H9 (cell line): ENCODE measurements at places on chromosomes 5 and 9. TPM values are rescaled to one million over a fixed set of nuclear protein-coding genes. Genes with fewer than 3 reads are reported as not detected.

DNA sequence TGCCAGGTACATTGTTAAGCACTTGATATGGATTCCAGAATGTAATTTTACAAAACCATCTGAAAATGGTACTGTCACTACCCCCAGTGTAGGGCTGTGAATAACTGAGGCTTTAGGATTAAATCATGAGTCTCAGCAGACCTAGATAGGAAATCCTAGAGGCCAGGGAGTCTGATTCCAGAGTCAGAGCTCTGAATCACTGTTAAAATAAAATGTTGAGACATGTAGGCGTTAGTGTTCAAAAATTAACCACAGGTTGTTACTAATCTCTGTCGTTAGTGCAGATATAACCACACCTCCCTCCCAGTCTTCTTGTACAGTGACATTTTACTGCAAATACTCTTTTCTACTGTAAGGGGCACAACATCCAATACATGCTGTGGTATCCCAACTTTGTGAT, 1828.8 kb downstream of the MAT2B start:
- DNase-seq: no peak
- H3K27me3 ChIP-seq: no peaks in the 10 kb centered on the region
- H3K36me3 ChIP-seq: no peaks in the 10 kb centered on the region
- H3K4me1 ChIP-seq: no peaks in the 10 kb centered on the region
- no peak overlapping the region for H3K27ac ChIP-seq

GRCh38 chr5:138252944-138253343, 21.5 kb downstream of the GFRA3 start:
- no peak overlapping the region for H3K4me3 ChIP-seq
- no peaks in the 10 kb centered on the region for H3K36me3 ChIP-seq
- H3K27me3 ChIP-seq: no peaks in the 10 kb centered on the region
- H3K4me1 ChIP-seq: no peaks in the 10 kb centered on the region

DNA sequence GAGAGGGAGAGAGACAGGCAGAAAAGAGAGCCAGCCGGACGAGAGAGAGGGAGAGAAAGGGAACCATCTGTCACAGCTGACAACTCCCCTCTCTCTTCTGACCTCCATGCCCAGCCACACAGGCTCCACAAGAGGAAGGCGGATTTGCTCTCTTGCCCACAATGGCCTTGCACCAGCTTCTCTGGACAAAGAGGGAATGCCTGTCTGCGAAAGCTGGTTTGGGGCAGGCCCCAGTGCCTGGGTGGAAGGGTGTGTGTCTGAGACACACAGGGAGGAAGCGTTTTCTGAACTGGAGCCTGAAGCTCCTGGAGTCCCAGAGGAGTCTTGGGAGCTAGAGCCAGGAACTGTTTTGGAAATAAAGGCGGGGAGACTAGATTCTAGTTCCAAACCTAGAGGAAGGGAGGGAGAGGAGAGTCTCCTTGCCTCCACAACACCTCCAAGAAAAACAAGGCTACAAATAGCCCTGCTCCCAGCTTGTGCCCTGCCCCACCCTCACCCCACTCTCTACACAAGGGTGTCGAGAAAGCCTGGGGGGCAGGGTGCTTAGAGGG, 12.5 kb downstream of the C1QTNF2 start:
- H3K36me3 ChIP-seq: no peaks in the 10 kb centered on the region
- H3K27me3 ChIP-seq: no peaks in the 10 kb centered on the region
- H3K4me1 ChIP-seq: 0 out of 2 replicates have a peak, but pooled peaks cover 2% of the 10 kb centered on the region
- H3K4me3 ChIP-seq: no peak overlapping the region
- H3K27ac ChIP-seq: no peak overlapping the region

DNA sequence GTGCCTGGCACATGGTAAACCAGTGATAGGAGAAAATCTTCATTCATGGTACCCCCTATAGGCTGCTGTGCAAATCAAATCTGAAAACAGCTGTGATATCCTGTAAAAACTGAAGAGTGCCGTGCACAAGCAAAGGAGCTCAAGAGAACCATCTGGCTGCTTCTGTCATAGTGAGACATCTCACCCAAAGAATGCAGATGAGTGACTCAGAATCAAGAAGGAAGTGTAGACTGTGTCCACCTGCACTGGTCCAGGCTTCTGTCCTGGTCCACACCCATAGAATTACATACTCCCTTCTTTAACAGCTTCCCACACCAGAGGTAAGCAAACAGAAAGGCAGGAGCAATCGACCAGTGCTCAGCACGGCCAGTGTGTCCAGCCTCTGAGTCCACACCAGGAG, 195.9 kb downstream of the ASTN2 start:
- no peak for DNase-seq
- H3K27me3 ChIP-seq: no peaks in the 10 kb centered on the region
- H3K4me1 ChIP-seq: no peaks in the 10 kb centered on the region

DNA sequence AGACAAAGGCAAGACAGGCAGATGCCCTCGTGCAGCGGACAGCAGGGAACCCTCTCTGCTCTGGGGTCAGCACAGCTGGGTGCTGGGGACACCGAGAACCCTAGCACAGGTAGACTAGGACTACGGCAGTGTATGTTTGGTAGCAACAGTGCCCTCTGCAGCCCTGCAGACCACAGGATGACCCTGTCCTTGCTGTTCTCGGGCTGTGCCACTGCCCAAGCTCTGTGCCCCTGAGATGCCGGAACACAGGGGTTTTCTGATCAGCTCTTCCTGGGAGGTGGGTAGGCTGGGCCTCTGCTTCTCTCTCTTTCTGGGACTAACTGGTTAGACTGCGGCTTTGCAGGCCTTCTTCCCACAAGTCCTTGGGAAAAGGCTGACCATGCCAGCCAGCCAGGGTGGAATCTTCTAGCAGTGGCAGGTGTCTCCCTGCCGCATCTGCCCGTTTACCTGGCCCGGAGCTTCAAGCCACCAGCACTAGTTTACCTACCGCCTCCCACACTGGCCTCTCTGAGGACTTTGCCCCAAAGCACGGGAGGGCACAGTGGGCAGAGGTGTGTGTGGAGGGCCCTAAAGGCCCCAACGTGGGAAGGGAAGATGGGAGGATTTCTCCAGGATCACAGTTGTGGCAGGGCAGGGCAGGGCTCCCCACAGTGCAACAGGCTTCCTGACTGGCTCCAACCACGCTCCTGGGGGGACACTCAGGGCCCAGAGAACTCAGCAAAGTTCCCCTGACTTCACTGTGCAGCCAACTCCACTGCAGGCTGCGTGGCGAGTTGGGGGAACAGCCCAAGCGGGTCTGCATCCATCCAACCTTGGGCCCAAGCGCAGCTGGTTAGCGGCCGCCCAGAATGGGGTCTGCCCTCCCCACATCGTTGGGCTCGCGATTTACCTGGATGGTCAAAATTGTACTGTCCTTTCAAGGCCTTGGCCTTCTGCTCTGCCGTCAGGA, 1.2 kb downstream of the UCK1 start:
- no peak overlapping the region for H3K27ac ChIP-seq
- H3K36me3 ChIP-seq: peaks cover 42% of the 10 kb centered on the region
- no peaks in the 10 kb centered on the region for H3K27me3 ChIP-seq
- H3K4me3 ChIP-seq: peak overlapping the region; percentile 87

DNA sequence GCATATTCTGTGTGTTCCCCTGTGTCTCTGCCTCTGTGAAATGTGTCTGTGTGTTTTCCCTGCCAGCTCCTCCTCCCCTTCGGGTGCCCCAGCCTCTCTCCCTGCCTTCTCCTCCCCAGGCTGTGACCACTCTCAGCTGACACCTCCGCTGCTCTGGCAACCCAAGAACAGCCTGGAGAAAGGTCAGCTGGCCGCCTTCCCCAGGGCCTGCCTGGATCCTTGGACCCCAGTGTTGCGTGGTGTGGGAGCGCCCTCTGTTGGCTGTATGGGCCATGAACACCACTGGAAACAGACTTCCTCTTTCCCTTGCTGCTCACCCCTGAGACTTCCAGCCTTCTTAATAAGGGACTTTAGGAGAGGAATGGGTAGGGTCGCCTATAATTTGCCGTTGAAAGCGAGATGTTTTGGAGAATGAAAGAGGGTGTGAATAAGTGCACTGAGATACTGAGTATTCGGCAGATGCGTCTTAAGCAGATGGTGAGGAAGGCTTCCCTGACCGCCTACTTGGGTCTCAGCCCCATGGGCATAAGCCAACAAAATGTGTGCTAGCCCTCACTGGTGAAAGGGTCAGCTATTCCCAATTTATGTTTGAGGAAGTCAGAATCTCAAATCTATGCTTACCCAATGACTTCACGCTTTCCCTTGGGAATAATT, 114.9 kb upstream of the TRIM32 start:
- DNase-seq: peak; percentile 84
- H3K27ac ChIP-seq: no peak overlapping the region
- H3K36me3 ChIP-seq: no peaks in the 10 kb centered on the region
- H3K4me1 ChIP-seq: peaks cover 4% of the 10 kb centered on the region; the same call in 1 of the 2 replicates
- no peak overlapping the region for H3K4me3 ChIP-seq

DNA sequence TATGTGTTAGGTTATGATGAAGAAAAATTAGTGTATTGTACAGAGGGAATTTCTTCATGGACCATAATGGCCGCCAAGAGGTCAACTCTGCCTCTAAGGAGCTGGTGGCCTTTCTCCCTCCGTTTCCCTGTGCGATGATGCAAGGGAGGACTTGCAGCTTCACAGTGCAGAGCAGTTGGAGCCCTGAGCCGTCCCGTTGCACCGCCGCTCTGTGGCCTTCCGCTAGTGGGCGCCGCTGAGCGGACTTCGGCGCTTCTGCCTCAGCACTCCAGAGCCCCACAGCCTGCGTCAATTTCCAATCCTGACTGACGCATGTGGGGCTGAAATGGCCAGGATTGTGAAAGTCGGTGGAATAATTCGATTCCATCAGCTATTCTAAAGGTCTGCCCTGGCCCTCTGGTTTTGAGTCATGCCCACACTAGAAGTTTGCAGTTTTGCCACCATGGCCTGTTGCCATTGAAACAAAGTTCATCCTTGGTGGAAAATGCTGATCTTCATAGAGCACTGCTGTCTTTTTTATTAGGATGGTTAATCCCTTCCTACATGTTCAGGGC, 22.7 kb upstream of the LECT2 start:
- H3K4me3 ChIP-seq: no peak overlapping the region
- H3K27ac ChIP-seq: no peak overlapping the region
- no peaks in the 10 kb centered on the region for H3K27me3 ChIP-seq
- peaks cover 5% of the 10 kb centered on the region; the same call in 1 of the 2 replicates for H3K4me1 ChIP-seq
- peak; percentile 93 for DNase-seq

- H3K4me1 ChIP-seq: no peaks in the 10 kb centered on the region
- no peaks in the 10 kb centered on the region for H3K27me3 ChIP-seq
- H3K36me3 ChIP-seq: no peaks in the 10 kb centered on the region
- no peak within 1 kb of the TSS for H3K27ac ChIP-seq
These were observed at the start of gene IFNW1 for GRCh38 chr9:21141427-21141882. TSS of gene IFNW1 (minus strand) at chr9:21141832. CDS start at chr9:21141570, 262 bp downstream.

DNA sequence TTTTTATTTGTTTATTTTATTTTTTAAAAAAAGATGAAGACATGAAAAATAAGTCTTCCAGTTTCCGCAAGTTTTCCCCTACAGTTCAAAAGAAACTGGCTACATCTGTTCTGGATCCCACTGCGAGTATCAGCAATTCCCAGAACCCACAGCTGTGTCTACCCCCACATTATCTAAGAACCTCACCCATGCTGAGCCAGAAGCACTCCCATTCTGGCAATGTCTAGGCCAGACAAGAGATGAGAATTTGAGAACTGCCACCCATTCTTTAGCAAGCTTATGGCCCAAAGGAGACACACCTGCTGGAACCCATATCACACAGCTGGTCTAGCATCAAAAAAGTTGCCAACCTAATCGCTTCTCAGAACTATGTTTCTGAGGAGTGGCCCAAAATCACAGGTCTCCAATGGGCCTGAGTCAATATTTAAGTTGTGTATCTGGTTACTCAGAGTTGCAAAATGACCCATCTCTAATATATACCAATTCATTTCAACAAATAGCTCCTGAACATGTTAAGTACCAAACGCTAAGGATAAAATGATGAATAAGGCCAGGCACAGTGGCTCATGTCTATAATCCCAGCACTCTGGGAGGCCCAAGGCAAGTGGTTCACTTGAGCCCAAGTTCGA, 27.1 kb downstream of the MTMR12 start:
- H3K4me1 ChIP-seq: peaks cover 13% of the 10 kb centered on the region
- H3K27me3 ChIP-seq: no peaks in the 10 kb centered on the region
- peaks cover 18% of the 10 kb centered on the region for H3K36me3 ChIP-seq
- no peak for DNase-seq
- no peak overlapping the region for H3K27ac ChIP-seq

- H3K4me3 ChIP-seq: no peak overlapping the region
- H3K27ac ChIP-seq: no peak overlapping the region
- peak; percentile 82 for DNase-seq
- H3K36me3 ChIP-seq: no peaks in the 10 kb centered on the region
- no peaks in the 10 kb centered on the region for H3K27me3 ChIP-seq
These were observed 18.0 kb downstream of the DNLZ start for GRCh38 chr9:136345281-136346156.

DNA sequence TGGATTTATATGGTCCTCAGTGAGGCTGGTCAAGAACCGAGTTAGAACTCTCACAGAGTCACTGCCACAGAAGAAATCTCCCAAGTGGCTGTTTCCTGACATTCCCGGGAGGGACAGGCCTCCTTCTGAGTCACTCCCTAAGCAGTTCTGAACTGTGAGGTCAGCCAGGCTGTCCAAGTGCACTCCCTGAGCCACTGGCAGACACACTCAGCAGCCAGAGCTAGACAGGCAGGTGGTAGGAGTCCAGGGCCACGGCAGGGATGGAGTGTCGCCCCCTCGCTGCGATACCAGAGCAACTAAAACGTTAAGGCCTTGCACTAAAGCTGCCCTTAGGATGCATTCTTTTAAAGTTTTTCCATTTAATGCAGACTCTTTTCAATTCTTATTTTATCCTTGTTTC, 3.4 kb downstream of the IL4 start:
- peak; percentile 59 for DNase-seq
- no peak overlapping the region for H3K4me3 ChIP-seq
- no peaks in the 10 kb centered on the region for H3K4me1 ChIP-seq
- H3K27ac ChIP-seq: no peak overlapping the region
- H3K27me3 ChIP-seq: no peaks in the 10 kb centered on the region

GRCh38 chr9:113677057-113677456, 199.1 kb upstream of the ZNF618 start:
- no peak overlapping the region for H3K27ac ChIP-seq
- no peaks in the 10 kb centered on the region for H3K36me3 ChIP-seq
- H3K27me3 ChIP-seq: no peaks in the 10 kb centered on the region
- no peaks in the 10 kb centered on the region for H3K4me1 ChIP-seq

- peak overlapping the region; percentile 85 for H3K4me3 ChIP-seq
- peaks cover 20% of the 10 kb centered on the region for H3K36me3 ChIP-seq
- H3K4me1 ChIP-seq: no peaks in the 10 kb centered on the region; the same call in 1 of the 2 replicates
- DNase-seq: no peak
These were observed 1.6 kb downstream of the GRK6 start for GRCh38 chr5:177427919-177428573.

TEX48 gene
- total RNA-seq: not detected in 2 replicates

SPINK4 gene
- total RNA-seq: not detected in 2 replicates

FBP1 gene
- 1.9 and 2.2 TPM in 2 replicates for total RNA-seq

CACFD1 gene
- 20.0 and 20.2 TPM in 2 replicates for total RNA-seq

IL7R gene
- not detected in 2 replicates for total RNA-seq

DMRT3 gene
- not detected in 2 replicates for total RNA-seq
